ENCODE measurements at places on chromosomes 11 and 22. TPM values are rescaled to one million over a fixed set of nuclear protein-coding genes. Genes with fewer than 3 reads are reported as not detected.

FZD4 gene
- 13.9 TPM for polyA plus RNA-seq

PTS gene
- 40.7 TPM for polyA plus RNA-seq

VSIG2 gene
- polyA plus RNA-seq: 0.43 TPM

PANX3 gene
- not detected for polyA plus RNA-seq

KLHL35 gene
- polyA plus RNA-seq: 0.66 TPM

CD3G gene
- 0.02 TPM for polyA plus RNA-seq

Measured in right cardiac atrium (tissue), 5 donors.